ENCODE measurements at places on chromosomes 1 and 21. TPM values are rescaled to one million over a fixed set of nuclear protein-coding genes. Genes with fewer than 3 reads are reported as not detected.

The PRMT6 gene
- 24.1 TPM for total RNA-seq

The DNM3 gene
- 0.59 TPM for total RNA-seq

The ROR1 gene
- not detected for total RNA-seq

The SAMSN1 gene
- total RNA-seq = 83.2 TPM

The NTMT2 gene
- total RNA-seq = not detected

DNA sequence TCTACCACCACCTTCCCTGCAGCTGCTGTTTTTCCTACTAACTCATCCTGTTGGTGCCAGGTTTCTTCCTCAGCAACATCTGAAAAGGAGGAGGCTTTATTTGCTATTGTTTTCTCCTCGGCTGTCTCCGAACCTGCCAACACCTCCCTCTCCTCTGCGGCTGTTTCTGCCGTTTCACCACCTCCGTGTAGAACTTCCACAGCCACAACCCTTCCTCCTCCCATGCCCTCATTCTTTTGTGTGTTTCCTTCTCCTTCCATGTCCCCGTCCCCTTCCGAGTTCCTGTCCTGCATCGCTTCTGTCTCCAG is 59.0 kb upstream of the LRRC53 start:
- DNase-seq = no peak

DNA sequence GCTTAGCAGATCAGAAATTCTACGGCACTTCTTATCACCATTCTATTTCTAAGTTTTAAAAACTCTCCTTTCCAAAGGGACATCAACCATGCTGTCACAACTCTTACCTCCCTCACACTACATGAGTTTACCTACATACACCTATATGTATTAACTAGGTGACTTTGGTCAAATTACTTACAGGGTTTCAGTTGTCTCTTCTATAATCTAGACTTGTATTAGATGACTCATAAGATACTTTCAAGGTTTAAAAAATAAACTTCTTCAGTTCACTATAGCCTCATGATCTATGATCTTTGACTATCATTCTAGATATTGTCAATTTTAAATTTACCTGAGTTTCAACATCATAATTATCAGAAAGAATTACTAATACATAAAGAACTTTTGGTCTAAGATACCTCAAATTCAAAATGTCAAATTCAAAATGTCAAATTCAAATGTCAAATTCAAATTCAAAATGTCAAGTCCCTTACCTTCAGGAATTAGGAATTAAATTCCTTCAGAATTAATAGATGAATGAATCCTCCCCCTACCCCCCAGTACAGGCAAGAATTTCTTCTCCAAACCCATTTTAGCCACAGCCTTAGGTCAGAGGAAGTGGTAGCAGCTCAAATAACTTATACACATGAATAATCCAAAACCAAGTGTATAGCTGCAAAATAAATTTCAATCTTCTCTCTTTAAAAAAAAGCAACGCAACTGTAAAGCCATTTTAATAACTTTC is 31.1 kb downstream of the OTUD7B start:
- no peak for DNase-seq

GRCh38 chr1:62407398-62408009 is 29.3 kb upstream of the USP1 start:
- no peak for DNase-seq

GRCh38 chr1:229860926-229861325 is 206.1 kb upstream of the GALNT2 start:
- DNase-seq = no peak

- DNase-seq = no peak
Measured at GRCh38 chr1:165851034-165851658, 23.7 kb downstream of the UCK2 start.

DNA sequence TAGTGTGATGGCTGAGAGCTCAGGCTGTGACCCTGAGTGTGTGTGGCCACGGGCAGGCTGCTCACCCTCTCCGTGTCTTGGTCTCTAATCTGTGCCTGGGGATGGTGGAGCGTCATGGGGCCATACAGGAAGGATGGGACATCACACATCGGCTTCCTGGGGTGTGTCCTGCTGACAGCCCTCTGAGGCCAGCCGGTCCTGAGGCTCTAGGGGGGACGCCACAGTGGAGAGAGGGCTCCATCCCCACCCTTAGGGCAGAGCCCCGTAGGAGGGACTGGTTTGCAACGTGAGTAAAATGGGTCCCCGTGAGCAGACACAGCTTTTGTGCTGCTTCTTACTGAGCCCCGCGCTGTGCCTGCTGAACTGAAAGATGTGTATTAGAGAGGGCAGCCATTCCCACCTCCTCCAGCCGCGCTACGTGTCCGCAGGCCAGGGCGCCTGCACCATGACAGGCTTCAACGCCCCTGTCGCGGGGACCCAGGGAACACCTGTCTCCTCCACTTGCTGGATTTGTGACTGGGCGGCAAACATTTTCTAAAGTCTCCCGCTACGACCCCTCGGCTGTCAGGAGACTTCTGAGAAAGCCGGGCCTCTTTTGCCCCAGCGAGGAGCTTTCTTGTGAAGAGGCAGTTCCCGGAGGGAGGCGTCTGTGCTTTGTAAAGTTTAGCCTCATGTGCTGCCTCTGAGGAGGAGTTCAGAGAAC is 8.1 kb downstream of the COL18A1 start:
- DNase-seq = no peak

- DNase-seq = peak; percentile 24
Measured at GRCh38 chr1:23799570-23800399, 769 bp downstream of the GALE start.

DNA sequence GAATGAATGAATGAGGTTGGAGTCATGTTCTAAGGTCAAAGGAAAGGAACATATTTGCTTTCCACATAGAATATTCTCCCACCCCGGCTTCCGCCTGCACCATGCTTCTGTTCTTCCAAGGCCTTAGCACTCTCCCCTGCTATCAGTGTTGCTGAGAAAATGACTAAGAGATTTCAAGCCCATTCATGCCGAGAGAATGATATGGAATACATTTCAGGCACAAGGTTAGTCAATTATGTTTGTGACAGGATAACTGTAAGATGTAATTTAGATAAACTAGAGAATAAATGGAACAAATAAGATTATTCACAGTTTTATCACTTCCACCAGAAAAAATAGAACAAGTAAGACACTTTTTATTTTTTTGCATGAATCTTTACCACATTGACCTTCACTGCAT is 122.6 kb downstream of the PLD5 start:
- DNase-seq = no peak

- DNase-seq = no peak
Measured at GRCh38 chr1:202956969-202957368, 1.1 kb downstream of the ADIPOR1 start.

- DNase-seq = no peak
Measured at GRCh38 chr1:87872189-87872588, 543.5 kb downstream of the LMO4 start.

DNA sequence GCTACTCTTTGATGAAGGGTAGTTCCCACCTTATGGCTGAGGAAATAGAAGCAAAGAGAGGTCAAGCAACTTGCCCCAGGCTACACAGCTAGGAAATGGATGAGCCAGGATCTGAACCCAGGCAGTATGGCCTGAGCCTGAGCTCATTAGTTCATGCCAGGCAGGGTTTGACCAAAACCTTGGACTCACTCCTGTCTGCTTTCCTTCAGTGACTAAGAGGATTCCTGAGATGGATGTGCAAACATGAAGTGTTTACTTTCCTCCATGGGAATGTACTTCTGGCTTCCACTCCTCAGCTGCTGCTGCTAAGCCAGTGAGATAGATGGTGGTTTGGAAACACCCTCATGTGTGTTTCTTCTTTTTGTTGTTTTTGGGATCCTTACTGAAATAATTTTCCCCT is 35.1 kb upstream of the ERRFI1 start:
- DNase-seq = no peak

- no peak for DNase-seq
Measured at GRCh38 chr1:9770298-9770697, 53.5 kb downstream of the CLSTN1 start.
